ENCODE measurements at places on chromosomes 4 and X.

- no peak for DNase-seq
Measured at GRCh38 chr4:152556283-152556682, 20.4 kb upstream of the FBXW7 start.

- no peak for DNase-seq
Measured at GRCh38 chr4:8294036-8294435, 24.5 kb downstream of the HTRA3 start.

- DNase-seq, result no peak
Measured at GRCh38 chr4:144989306-144989705, 108.7 kb downstream of the ANAPC10 start.

- no peak for DNase-seq
Measured at GRCh38 chr4:8076023-8076422, 82.6 kb downstream of the ABLIM2 start.

- no peak for DNase-seq
Measured at GRCh38 chrX:19019996-19020395, 36.1 kb upstream of the PHKA2 start.

DNA sequence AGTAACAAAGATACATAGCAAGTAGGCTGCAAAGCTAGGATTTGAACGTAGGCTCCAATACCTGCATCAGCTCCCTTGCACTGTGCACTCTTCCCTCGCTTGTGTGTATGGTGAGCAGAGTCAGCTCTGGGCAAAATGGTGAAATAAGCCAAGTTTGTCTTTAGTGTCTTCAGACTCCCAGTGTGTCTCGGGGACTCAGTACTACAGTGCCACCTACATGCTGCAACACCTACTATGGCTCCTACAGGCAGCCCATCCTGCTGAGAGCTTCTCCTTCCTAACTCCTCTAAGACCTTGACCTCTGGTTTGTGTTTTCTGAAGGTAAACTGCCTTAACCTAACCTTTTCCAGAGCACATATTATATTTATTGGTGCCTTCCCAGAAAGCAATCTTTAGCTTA is 42.5 kb downstream of the RTL9 start:
- no peak for DNase-seq

DNA sequence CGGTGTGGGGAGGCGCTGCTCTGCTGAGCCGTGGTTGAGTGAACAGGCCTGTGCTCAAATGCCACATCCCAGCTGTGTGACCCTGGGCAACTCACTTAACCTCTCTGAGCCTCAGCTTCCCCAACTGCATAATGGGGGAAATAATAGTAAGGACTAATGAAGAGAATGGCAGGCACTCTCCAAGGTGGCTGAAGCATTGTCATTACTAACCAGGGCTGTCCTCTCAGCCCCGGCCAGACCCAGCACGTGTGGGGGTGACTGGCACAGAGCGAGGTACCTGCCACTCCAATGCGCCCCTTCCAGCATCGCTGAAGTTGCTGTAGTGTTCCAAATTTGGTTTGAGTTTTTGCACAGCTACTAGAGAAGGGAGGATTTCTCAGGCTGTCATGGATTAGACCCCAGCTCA is 80.0 kb downstream of the ABLIM2 start:
- no peak for DNase-seq

DNA sequence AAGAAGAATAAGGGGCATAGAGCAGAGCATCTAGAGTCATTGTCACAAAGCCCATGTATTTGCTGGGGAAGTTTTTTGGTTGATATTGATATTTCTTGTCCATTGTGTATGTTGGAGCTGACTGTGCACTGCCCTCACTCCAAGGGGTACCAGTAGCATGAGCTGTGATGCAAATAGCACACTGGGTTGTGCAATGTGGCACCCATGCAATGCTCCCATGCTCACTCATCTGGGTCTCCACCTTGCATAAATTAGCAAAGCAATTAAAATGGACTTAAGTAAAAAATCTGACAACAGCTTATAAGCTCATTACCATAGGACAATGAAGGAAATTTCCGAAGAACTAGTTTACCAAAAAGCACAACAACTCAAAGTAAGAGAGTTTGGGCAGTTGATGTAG is 87.9 kb downstream of the NHS start:
- DNase-seq, result peak; percentile 1

DNA sequence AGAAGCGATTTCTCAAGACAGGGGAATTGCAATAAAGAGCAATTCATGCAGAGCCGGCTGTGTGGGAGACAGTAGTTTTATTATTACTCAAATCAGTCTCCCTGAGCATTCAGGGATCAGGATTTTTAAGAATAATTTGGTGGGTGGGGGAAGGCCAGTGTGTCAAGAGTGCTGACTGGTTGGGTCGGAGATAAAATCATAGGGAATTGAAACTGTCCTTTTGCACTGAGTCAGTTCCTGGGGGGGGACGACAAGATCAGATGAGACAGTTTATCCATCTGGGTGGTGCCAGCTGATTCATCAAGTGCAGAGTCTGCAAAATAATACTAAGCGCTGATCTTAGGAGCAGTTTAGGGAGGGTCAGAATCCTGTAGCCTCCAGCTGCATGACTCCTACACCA is 502.4 kb downstream of the NLGN4X start:
- DNase-seq, result peak; percentile 64

GRCh38 chr4:2837904-2838496 is 5.6 kb upstream of the ADD1 start:
- DNase-seq, result peak; percentile 81

- DNase-seq, result no peak
Measured at GRCh38 chr4:107654694-107655093, 65.3 kb downstream of the PAPSS1 start.

- DNase-seq, result no peak
Measured at GRCh38 chr4:110614976-110615352, 7.9 kb downstream of the PITX2 start.

GRCh38 chr4:102819588-102820365 is 7.6 kb downstream of the UBE2D3 start:
- DNase-seq, result no peak

DNA sequence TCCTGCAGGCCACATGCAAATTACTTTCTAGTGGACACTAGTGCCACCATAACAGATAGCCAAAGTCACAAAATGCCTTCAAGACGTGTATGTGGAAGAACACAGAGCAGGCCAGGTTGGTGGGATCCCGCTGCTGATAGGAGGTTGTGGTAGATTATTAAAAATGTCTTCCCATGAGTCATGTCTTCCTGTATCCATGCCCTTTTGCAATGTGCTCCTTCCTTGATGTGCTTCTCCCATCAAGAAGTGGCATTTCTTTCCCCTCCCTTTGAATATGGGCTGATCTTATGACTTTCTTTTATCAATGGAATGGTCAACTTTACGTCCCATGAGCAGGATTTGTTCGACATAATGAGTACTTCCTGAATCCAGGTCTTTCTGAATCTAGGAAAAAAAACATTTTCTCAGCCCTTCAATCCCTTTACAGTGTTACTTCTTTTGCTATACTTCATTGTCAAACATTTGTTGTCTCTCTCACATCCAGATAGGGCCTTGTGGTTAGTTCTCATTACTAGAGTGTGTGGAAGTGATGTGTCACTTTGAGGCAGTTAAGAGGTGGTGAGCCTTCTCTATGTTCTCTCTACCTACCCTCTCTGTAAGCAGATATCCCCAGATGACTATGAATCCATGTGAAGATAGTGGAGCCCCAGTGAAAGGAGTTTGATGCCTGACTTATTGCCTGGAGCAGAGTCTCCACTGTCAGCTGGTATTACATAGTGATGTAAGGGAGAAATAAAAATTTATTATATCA is 519.2 kb upstream of the DIPK2B start:
- DNase-seq, result no peak

- peak; percentile 28 for DNase-seq
Measured at GRCh38 chrX:136193771-136194170, 46.4 kb downstream of the FHL1 start.

GRCh38 chrX:124325732-124326131 is 6.7 kb upstream of the TEX13D start:
- DNase-seq, result no peak

DNA sequence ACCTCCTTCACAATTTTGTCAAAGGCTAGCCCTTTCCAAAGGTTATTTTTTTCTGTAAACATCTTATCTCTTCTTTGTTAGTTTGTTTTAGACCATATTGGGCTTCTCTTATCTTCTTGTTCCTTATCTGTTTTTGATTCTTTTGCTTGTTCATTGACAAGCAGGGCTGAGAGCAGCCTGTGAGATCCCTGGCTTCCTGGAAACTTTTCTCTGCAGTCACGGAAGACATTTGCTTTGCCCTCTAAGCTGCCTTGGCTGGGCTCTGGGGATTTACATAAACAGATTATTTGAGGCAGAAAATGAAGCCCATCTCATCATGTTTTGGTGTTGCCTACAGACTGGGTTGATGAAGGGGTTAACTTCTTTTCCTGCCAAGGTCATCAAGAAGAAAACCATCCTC is 157.4 kb upstream of the AMOT start:
- DNase-seq, result no peak

GRCh38 chrX:24643116-24643515 is 4.0 kb downstream of the PCYT1B start:
- no peak for DNase-seq

- DNase-seq, result no peak
Measured at GRCh38 chrX:149456476-149457245, 48.4 kb downstream of the IDS start.

DNA sequence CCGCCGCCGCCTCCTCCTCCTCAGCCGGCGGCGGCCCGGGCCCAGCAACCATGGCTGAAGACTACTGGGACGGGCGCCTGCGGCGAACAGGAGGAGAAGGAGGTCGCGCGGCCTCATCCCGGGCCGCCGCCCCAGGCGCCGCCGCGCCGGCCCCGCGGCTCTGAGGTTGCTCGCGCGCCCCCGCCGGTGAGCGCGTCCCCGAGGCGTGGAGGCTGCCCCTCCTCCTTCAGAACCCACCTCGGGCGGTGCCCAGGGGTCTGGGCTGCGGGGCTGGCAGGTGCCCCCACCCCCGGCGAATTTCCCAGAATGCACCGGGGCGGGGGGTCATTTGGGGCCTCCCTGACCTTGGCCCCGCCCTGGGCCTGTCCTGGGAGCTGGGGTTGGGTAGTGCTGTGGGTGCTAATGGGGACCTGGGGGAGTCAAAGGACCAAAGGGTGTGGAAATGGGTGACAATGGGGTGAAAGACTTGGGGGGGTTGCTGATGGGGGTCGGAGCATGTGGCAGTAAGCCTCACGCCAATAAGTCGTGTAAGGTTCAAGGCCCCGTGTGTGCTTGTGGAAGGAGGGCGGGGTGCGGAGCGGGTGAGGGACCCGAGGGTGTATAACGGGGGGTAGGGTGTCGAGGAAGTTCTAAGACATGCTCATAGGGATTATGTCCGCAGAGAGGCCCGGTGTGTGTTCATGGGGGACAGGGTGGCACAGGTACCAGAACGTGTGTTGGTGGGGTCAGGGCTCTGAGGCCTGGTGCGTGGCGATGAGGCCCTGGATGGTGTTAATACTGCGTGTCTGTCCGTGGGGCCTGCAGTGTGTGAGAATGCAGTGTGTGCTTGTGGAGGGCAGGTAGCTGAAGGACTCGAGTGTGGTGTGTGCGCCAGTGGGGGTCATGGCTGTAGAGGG is 687 bp downstream of the CDK16 start:
- peak; percentile 67 for DNase-seq

GRCh38 chrX:44012484-44013096 is 39.4 kb upstream of the NDP start:
- peak; percentile 82 for DNase-seq

DNA sequence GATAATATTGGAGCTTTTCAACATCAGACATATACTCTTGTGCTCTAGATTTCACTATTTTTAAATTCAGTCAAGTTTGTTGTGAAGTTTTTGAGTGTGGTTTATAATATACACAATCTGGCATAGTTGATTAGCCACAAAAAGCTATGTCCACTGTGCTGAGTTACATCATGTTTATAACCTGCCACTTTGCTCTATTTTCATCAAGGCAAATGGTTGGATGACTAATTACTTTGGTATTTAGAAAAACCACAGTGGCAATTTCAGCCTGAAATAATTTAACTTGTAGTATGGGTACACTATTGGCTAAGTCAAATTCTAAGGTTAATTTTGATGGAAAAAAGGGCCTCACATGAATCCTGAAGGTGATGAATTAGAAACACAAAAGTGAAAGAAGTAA is 262.6 kb downstream of the C4orf33 start:
- no peak for DNase-seq

DNA sequence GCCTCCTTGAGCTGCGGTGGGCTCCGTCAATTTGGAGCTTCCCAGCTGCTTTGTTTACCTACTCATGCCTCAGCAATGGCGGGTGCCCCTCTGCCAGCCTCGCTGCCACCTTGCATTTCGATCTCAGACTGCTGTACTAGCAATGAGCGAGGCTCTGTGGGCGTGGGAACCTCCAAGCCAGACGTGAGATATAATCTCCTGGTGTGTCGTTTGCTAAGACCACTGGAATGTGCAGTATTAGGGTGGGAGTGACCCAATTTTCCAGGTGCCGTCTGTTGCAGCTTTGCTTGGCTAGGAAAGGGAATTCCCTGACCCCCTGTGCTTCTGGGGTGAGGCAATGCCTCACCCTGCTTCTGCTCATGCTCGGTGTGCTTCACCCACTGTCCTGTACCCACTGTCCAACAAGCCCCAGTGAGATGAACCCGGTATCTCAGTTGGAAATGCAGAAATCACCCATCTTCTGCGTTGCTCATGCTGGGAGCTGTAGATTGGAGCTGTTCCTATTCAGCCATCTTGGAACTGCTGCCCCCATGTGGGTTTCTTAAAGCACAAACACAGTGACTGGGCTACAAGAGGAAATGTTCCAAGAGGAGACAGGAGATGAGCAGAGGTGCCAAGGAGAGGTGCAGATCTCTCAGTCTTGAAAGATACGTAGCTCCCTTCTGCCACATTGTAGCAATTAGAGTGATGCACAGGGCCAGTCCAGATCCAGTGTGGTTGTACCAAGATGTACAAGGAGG is 193.0 kb upstream of the IGFBP7 start:
- DNase-seq, result no peak

DNA sequence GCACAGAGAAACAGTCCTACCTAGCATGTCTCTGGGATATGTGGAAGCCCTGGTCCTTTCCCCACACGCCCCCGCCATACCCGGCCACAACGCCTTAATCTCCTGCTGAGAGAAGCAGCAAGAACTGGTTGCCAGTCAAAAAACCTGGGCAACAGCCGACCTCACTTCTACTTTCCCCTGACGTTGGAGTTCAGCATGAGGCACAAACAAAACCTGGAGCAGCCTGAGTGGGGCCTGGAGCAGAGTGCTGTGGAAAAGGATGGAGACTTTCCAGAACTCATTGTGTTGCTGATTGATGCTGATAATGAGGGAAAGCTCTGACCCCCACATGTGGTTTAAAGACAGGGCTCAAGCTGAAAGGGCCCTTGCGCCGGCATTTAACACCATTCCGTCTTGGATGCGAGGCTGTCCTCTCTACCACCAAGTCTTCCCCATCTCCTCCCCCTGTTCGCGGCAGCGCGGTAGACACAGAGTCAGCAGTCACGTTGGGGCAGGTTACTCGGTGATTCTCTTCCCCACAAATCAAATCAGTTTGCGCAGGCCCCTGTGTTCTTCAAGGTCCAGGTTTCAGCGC is 666 bp downstream of the CCDC158 start:
- no peak for DNase-seq

- no peak for DNase-seq
Measured at GRCh38 chr4:41550308-41550707, 12.4 kb downstream of the LIMCH1 start.

DNA sequence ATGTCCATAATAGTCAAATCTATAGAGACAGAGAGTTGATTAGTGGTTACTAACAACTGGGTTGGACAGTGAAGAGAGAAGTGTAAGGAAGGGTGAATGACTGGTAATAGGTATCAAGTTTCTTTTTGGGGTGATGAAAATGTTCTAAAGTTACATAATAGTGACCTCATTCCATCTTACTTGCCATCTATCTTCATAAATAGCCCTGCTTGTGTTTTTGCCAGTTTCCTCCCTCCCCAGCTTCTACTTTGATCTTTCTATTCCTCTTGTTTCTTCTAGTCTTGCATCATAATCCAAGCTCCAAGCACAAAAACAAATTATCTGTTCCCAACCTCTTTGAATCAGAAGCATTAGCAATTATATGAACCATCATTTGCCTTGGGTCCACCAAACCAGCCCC is 40.2 kb upstream of the TET2 start:
- DNase-seq, result no peak
